Activated T-cell treated with anti-CD3 and anti-CD28 coated beads, Interleukin-2, amount 50 U/mL, for 72 hours (primary cell): ENCODE measurements at places on chromosomes 3 and 15. TPM values are rescaled to one million over a fixed set of nuclear protein-coding genes. Genes with fewer than 3 reads are reported as not detected.
A peak's percentile ranks its signal among the peaks of the same experiment; 100 is the strongest.

- no peaks in the 10 kb centered on the region for H3K27me3 ChIP-seq
- no peak for DNase-seq
- H3K4me3 ChIP-seq = no peak overlapping the region
- H3K27ac ChIP-seq = no peak overlapping the region
- H3K4me1 ChIP-seq = peaks cover 49% of the 10 kb centered on the region
Measured at GRCh38 chr3:150733373-150733935, 29.5 kb downstream of the SIAH2 start.

DNA sequence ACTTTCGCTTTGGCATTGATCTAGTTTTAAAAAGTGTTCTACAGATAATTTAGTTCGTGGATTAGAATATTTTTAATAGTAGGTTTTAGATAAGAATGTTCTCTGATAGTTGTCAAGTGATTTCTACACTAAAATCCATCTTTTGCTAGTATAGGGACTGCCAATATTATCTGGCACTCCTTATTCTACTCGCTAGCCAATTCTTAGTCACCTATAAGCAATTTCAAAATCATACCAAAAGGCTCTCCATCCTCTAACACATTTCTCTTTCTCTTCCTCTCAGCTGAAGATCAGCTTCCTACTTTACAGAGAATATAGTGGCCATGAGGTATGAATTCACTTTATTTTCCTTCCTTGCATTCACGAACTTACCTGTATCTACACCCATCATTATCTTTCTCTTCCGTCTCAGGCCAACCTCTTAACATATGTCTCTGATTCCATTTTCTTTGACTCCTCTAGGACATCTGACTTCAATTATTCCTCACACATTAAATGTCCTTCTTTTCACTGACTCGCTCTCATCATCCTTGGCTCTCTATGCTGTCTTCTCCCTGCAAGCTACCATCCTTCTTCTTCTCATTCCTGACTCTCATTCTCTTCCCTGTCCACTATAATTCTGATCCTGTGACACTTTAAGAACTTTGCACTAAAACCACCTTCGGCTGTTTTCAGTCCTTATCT lies 35.5 kb downstream of the C3orf80 start:
- H3K27ac ChIP-seq = no peak overlapping the region

DNA sequence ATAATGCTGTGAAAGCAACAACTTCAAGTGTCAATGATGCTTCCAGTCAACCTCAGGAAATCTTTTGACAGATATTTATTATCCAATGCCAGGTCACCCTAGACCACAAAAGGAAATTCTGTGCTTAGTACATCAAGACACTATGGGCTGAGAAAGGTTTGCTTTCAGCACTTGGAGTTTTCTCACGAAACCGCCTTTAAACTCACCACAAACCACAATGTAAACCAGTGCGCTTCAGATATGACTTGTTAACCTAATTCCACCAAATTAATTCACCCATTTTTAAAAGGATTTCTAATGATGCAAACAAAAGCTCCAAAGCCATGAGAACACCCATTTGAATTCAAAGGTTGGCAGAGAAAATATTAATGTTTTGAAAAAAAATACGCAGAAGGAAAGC lies 292.9 kb upstream of the NR2F2 start:
- DNase-seq = no peak
- H3K4me3 ChIP-seq = no peak overlapping the region
- H3K27me3 ChIP-seq = peaks cover 91% of the 10 kb centered on the region
- no peak overlapping the region for H3K27ac ChIP-seq
- peaks cover 1% of the 10 kb centered on the region for H3K36me3 ChIP-seq

GRCh38 chr3:80542456-80542855 lies 774.7 kb upstream of the ROBO1 start:
- no peak overlapping the region for H3K27ac ChIP-seq
- H3K4me1 ChIP-seq = no peaks in the 10 kb centered on the region
- no peaks in the 10 kb centered on the region for H3K36me3 ChIP-seq
- no peak for DNase-seq

DNA sequence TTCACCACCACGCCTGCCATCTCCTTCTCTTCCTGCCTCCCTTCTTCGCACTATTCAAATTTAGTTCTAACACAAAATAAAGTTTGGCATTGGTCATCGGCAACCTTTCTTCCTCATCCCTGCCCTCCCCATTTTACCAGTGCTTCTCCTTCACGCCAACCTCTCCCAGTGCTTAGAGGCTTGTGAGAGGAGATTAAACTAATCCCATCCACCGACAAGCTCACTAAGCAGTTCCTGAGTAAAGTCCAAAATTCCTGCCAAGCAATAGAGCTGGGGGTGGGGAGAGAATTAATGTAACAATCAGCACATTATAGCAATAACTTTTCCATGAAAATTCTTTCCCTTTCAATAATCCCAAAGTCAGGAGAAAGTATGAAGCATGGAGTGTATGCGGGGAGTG lies 157.4 kb upstream of the GMNC start:
- no peaks in the 10 kb centered on the region for H3K27me3 ChIP-seq
- DNase-seq = no peak
- H3K36me3 ChIP-seq = no peaks in the 10 kb centered on the region
- no peak overlapping the region for H3K4me3 ChIP-seq

DNA sequence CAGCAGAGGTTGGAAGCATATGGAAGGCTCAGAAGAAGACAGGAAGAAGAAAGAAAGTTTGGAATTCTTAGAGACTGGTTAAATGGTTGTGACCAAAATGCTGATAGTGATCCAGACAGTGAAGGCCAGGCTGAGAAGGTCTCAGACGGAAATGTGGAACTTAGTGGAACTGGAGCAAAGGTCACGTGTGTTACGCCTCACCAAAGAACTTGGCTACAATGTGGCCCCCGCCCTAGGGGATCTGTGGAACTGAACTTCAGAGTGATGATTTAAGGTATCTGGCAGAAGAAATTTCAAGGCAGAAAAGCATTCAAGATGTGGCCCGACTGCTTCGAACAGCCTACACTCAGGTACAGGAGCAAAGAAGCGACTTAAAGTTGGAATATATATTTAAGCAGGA lies 83.1 kb downstream of the MYO5A start:
- no peak overlapping the region for H3K4me3 ChIP-seq
- H3K36me3 ChIP-seq = no peaks in the 10 kb centered on the region
- H3K27me3 ChIP-seq = no peaks in the 10 kb centered on the region
- DNase-seq = no peak
- peaks cover 7% of the 10 kb centered on the region for H3K4me1 ChIP-seq

DNA sequence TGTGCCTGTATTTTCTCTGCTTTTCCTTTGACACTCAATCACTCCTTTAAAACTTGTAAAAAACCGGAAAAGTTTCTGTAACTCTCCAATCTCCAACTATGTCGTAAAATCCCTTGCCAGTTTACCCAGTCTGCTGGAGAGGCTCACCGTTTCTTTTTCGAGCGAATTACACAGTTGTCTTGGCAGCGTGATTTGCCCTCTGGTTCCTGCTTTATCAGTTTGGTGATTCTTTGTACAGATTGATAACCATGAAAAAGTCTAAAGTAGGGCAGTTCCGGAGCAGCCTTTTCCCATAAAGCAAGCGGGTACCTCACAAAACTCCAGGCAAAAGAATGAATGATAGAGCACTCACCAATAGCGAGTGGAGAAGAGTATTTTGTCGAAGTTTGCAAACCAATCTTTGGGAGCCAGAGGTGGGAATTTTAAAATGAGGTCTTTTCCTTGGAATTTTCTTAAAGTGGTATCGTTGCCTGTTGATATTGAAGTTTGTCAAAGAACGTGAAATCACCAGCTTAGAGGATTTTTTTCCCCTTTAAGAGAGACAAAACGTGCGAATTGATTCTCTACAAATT lies at the start of gene TTC23:
TSS of gene TTC23 (minus strand) at position 312 of the 572 bp plus-strand sequence. CDS start 20,869 bp downstream, outside the sequence.
- peaks cover 33% of the 10 kb centered on the region for H3K4me1 ChIP-seq
- DNase-seq = no peak
- peak within 1 kb of the TSS; percentile 93 for H3K4me3 ChIP-seq
- H3K36me3 ChIP-seq = peaks cover 5% of the 10 kb centered on the region
- H3K27me3 ChIP-seq = no peaks in the 10 kb centered on the region

- no peak for DNase-seq
- no peaks in the 10 kb centered on the region for H3K4me1 ChIP-seq
- H3K4me3 ChIP-seq = no peak overlapping the region
- H3K27me3 ChIP-seq = peaks cover 31% of the 10 kb centered on the region
- H3K36me3 ChIP-seq = no peaks in the 10 kb centered on the region
Measured at GRCh38 chr15:98397419-98397818, 250.9 kb upstream of the IGF1R start.

DNA sequence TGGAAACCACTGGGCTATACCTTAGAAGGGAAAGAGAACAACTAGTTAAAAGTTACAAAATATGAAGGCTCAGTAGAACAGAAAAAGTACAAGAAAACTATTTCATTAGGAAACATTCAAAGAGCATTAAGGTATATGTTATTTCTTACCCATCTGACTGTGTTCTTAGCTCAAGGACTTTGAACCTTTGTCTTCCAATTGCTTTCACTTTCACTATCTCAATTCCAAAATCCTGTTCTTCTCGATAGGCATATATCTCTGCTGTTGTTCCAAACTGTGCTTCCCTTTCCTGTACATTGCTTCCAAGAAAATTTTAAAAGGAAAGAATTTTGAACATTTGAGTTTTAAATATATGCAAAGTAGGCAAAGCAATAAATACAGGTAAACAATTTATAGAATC lies 6.9 kb downstream of the CRBN start:
- H3K27ac ChIP-seq = peak overlapping the region; percentile 98
- peak overlapping the region; percentile 74 for H3K4me3 ChIP-seq
- DNase-seq = no peak
- peaks cover 63% of the 10 kb centered on the region for H3K4me1 ChIP-seq
- peaks cover 18% of the 10 kb centered on the region for H3K36me3 ChIP-seq

DNA sequence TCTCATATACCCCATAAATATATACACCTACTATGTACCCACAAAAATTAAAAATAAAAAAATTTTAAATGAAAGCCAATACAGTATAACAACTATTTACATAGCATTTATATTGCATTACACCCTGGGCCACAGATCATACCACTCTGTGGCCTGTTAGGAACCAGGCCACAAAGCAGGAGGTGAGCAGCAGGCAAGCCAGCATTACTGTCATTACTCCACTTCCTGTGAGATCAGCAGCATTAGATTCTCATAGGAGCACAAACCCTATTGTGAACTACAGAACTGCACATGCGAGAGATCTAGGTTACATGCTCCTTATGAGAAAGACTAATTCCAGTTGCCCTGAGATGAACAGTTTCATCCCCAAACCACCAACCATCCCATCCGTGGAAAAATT lies 17.4 kb downstream of the FILIP1L start:
- no peak for DNase-seq
- H3K36me3 ChIP-seq = peaks cover 1% of the 10 kb centered on the region
- H3K4me3 ChIP-seq = no peak overlapping the region
- no peak overlapping the region for H3K27ac ChIP-seq
- no peaks in the 10 kb centered on the region for H3K27me3 ChIP-seq

GRCh38 chr3:138673641-138674530 lies 65.3 kb downstream of the FAIM start:
- DNase-seq = no peak
- peak overlapping the region; percentile 47 for H3K27ac ChIP-seq
- H3K4me1 ChIP-seq = no peaks in the 10 kb centered on the region
- H3K27me3 ChIP-seq = no peaks in the 10 kb centered on the region
- peaks cover 10% of the 10 kb centered on the region for H3K36me3 ChIP-seq
- H3K4me3 ChIP-seq = no peak overlapping the region

GRCh38 chr3:66525771-66526170 lies 24.9 kb upstream of the LRIG1 start:
- H3K36me3 ChIP-seq = no peaks in the 10 kb centered on the region
- H3K4me3 ChIP-seq = no peak overlapping the region
- DNase-seq = no peak
- peaks cover 24% of the 10 kb centered on the region for H3K27me3 ChIP-seq

GRCh38 chr3:115657168-115657567 lies 33.9 kb downstream of the GAP43 start:
- H3K4me3 ChIP-seq = peak overlapping the region; percentile 80
- no peaks in the 10 kb centered on the region for H3K36me3 ChIP-seq
- peaks cover 49% of the 10 kb centered on the region for H3K4me1 ChIP-seq
- DNase-seq = no peak
- peaks cover 6% of the 10 kb centered on the region for H3K27me3 ChIP-seq

DNA sequence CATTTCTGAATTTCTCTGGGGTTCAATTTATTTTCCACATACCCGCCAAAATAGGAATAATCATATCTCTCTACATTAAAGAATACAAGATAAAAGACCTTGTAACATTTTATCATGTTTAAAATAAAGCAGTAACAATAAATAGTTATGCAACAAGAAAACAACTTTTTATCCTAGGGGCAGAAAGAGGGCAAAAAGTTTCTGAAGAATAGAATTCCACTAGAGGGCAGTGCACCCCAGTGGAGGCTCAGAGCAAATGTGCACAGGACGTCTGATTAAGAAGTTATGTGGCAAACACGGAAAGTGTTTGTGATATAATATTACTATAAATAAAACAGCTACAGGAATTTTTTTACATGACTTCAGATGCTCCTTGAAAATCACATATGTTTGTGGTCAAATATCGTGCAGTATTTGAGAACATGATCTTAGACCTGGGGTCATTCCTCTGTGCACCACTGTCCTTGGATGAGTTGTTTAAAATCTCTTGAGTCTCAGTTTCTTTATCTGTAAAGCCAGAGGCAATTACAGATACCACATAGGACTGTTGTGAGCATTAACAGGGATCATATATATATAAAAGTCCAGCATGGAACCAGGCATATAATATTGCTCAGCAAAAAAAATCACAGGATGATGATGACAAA lies 13.2 kb upstream of the PIK3R4 start:
- no peaks in the 10 kb centered on the region for H3K4me1 ChIP-seq
- H3K4me3 ChIP-seq = no peak overlapping the region
- H3K27me3 ChIP-seq = no peaks in the 10 kb centered on the region
- DNase-seq = peak; percentile 58

DNA sequence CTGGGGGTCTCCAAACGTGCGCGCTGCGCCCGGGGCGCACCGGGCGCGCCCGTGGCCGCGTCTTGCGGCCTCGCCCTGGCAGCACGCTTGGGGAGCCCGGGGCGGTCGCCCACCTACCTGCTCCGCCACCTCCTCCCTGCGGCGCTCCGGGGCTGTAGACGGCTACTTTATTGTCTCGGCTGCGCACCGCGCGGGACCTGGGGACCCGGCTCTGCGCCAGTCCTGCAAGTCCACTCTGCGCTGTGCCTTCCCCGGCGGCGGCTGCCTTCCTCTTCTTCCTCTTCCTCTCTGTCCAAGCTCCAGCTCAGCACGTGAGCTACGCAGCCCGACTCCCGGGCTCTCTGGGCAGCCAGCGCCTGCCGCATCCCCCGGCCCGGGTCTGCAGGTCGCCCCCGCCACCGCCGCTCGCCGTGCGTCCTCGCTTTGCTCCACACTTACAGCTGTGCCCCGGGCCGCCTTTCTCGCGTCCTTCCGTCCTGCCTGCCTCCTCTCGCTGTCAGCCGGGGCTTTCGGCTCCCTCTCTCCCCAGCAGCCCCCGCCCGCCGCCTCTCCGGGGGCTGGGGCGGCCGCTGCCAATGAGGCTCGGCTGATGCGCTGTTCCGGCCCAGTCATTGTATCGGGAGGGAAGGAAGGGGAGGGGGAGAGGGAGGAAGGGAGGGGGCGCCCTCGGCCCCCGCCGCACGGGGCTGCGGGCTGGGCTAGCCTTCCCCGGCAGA lies 156.4 kb upstream of the FRMD4B start:
- peaks cover 5% of the 10 kb centered on the region for H3K4me1 ChIP-seq
- H3K36me3 ChIP-seq = no peaks in the 10 kb centered on the region
- peaks cover 46% of the 10 kb centered on the region for H3K27me3 ChIP-seq
- no peak for DNase-seq
- H3K27ac ChIP-seq = no peak overlapping the region

- H3K36me3 ChIP-seq = no peaks in the 10 kb centered on the region
- H3K27me3 ChIP-seq = peaks cover 21% of the 10 kb centered on the region
Measured at GRCh38 chr3:72009851-72010443, 225.0 kb upstream of the PROK2 start.

The HAUS2 gene
- total RNA-seq = 43.6 TPM

The AMT gene
- 7.5 TPM for total RNA-seq

The PPM1L gene
- 6.4 TPM for total RNA-seq

The UBE2E2 gene
- 11.8 TPM for total RNA-seq

The SH3BP5 gene
- 19.6 TPM for total RNA-seq

The GABRB3 gene
- total RNA-seq = not detected

The NRG4 gene
- not detected for total RNA-seq
